Activated naive CD4-positive, alpha-beta T cell (primary cell): ENCODE measurements at places on chromosomes 7 and 10.

DNA sequence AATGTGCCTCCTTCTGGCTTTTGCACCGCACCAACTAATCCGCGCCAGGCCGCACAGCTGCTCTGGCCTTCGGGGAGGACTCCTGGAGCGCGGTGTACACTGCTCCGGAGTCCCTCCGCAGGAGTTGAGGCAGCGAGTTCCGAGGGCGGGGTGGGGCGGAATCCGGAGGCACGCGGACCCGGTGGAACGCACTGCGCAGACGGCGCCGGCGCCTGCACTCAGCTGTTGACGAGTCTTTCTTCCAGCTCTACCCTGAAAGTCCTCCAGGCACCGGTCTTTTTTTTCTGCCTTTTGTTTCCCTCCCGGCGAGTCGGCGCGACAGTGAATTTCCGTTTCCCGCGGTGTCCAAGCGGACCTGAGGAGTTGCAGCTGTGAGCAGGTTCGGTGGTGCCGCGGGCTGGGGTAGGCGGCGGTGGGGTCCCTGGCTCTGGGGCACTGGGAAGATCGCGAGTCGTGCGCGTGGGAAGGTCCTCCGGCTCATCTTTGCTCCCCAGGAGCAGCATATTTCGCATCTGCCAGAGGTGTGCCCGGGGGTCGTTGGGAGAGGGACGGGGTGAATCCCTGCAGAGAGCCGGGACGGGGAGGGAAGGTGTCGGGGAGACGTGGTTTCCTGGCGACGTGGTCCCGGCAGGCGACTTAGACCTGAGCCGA, 44.1 kb downstream of the SFTPD start:
- DNase-seq = no peak

DNA sequence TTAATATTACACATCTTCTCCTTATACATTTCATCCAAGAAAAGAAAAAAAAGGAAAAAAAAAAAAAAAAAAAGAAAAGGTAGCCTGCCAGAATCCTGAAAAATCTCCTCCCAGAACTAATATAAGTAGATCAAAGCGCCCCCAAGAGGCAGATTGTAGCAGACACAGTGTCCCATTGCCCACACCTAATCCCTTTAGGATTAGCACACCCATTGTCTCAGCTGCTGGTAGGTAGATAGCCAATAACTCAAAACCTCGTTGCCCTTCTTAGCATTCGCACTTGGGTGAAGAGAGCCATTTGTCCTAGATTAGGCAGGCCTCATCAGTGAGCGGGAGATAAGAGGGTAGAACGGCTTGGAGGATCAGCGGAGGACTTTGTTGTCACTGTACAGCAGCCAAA, 100.2 kb upstream of the SORCS1 start:
- DNase-seq = no peak

DNA sequence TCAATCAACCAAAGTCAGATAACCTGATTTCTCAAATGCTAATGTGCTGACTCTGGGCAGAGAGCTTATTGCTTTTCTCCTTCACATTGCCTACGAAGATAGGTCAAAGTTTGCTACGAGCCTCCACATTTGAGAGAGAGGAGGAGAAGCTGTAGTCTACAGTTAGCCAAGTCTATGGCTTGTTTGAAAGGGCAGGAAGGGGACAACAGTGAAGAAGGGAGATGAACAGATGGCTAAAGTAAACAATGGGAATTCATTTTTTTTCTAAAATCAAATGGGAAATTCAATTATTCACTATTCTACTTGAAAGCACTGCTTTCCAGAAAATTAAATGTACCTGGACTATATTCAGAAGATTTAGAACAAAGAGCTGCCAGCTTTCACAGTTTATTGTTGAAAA, 126.7 kb upstream of the C1QL3 start:
- no peak for DNase-seq

DNA sequence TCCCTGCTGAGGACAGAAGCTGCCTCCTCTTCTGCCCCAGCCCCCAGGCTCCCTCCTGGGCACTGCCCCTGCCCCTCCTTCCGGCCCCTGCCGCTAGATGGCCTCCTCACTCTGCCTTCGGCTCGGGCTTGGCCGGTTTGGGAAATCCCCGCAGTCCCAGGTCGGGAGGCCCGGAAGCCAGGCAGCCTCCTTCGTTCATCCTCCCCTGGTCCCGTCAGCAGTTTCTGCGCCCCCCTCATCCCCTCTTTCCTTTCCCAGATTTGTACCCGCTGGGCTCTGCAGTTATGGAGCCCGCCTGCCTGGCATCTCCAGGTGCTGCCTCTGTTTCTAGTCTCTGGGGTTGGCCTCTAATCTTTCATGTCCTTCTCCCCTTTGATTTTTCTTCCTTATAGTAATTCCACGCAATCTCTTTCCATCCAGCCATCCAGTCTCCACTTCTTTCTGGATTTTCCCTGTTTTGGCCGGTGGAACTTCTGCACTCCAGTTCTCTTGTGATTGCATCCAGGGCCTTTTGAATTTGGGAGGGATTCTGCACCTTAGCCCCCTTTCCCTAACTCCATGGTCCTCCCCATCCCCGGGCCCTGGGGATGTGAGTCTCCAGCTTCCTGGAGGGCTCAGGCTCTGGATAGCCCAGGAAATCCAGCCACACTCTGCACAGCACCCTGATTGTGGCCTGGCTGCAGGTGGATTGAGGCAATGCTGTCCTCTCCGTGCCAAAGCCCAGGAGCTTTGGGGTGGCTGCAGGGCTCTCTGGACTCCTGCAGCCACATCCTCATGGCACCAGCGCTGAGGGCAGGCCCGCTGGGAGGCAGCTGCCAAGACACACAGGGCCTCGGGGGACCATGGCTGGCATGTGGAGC, 3.3 kb upstream of the SHH start:
- DNase-seq = peak; percentile 9

DNA sequence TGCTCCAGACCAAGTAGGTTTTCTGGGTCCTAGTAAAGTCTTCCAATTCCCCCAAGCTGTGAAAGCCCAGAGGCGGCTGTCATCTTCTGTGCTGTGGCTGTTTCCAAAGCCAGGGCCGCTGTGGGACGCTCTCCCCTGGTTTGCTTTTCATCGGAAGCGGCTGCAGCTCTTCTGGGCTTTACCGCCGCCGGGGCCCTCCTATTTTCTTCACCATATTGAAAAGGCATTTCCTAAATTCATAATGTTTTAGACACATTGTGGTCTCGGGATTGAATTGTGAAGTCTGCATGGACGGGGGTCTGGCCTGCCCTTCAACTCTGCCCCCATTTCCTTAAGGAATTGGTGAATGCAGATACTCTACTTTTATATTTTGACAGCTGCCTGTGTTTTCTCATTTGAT, 551.4 kb upstream of the MGMT start:
- DNase-seq = no peak

GRCh38 chr10:95467162-95467599, 94.0 kb downstream of the SORBS1 start:
- no peak for DNase-seq

GRCh38 chr7:120990468-120991118, 2.1 kb downstream of the CPED1 start:
- DNase-seq = no peak

- DNase-seq = no peak
Measured at GRCh38 chr7:25675789-25676474, 447.6 kb upstream of the NPVF start.

DNA sequence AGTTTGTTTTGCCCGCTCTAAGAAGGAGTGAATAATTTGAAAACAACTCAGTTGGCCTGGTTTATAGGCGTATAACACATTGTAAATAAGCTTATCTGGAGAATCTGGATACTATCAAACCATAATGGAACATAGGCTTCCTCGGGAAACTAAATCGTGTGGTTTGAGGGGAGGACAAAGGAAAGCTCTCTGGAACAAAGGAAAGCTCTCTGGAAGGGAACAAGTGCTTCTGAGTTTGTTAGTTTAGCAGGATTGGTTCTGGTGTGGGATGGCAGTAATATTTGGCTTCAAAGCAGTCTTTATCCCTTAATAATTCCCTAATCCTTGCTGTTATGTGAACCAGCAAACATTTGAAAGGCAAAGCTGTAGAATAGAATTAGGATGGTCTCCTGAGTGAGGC, 15.0 kb upstream of the SLK start:
- no peak for DNase-seq

DNA sequence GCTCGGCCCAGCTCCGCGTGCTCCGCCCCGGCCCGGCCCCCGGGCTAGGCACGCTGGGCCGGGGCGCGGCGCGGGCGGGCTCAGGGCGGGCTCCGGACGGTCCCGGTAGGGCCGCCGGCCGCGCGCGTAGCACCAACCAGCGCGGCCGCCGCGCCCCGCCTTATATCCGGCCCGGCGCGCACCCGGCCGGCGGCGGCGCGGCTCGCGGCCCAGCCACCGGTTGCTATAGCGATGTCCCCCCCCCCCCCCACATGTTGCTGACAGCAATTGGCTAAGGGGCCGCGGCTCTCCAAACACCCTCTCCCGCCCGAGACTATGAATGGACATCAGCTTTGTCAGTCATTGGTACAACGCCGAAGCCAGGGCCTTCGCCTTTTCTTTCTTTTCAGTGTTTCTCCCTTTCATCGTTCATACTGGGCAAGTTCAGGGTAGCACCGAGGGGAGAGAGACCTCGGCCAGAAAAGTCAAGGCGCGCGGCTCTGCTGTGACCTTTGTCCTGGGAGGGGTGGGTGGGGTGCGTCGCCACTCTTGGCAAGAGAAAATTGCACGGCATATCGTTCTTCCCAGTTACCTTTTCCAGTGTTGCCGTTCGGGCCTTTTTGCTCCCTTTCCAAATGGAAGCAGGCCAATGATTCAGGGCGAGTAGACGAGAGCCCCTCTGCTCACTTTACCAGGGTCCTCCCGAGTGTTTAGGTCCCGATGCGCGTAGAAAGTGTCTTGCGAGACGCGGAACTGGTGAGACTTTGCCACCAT, 354.2 kb downstream of the DNAJB6 start:
- no peak for DNase-seq

DNA sequence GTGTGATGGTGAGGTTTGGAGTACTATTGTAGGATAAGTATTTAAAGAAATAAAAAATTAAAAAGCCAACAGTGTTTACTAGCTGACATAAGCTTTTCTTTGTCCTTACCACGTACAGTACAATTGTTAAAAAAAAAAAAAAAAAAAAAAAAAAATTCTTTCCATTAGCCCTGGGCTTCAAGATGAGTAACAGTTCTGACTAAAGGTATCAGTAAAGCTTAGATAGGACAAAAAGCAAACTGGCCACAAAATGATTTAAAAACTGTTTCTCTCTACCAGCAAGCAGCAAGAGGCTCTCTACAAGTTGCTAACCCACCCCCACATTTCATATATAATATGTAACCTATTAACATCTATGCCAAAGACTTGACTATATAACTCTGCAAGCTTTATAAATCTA, 17.5 kb downstream of the HYCC1 start:
- DNase-seq = no peak

DNA sequence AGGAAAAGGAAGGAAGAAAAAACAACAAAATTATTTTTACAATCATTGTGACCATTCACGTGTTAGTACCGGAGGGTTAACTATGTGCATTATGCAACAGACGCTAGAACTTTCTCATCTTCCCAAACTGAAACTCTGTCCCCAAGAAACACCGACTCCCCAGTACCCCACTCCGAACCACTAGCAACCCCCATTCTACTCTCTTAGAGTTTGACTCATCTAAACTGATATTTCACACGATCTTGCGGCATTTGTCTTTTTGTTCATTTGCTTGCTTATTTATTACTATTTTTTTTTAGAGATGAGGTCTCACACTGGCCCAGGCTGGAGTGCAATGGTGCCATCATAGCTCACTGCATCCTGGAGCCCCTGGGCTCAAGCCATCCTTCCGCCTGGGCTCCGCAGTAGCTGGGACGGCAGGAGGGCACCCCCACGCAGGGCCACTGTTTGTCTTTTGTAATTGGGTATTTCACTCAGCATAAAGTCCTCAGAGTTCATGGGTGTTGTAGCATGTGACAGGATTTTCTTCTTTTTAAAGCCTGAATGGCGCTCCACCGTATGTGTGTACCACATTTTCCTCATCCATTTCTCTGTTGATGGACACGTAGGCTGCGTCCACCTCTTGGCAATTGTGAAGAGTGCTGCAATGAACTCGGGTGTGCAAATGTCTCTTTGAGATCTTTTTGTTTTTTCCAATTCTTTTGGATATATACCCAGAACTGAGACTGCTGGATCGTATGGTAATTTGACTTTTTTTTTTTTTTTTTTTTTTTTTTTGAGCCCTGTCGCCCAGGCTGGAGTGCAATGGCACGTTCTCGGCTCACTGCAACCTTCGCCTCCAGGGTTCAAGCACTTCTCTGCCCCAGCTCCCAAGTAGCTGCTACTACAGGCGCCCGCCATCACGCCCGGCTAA, 9.5 kb downstream of the MNX1 start:
- DNase-seq = no peak

DNA sequence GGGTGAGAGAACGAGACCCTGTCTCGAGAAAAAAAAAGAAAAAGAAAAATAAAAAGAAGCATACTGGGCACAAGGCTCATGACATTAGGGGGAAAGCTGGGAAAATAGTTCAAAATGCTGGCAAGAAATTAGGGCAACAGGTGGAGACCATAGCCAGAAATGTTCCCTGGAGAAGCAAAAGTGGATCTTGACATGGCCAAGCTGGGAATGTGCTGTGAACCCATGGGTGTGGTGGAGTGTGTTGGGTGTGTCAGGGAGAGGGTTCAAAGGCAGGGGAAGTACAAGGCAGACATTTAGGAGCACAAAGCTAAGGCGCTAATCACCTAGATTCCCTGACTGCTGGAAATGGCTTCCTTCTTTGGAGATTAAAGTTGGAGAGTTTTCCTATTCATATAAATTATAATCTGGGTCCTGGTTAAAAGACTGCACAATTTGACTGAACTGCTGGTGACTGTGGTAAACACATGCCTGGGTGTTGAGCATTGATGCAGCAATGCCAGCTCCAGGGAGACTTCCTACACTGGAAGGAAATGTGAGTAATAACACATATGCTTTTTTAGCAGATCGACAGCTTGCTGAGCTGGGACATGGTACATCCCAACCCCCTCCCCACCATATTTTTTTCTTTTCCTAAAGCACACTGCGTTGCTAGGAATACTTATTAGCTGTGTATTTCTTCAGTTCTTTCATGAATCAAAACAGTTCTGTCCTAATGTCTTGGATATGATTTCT, 70.1 kb upstream of the ARHGAP21 start:
- DNase-seq = no peak

DNA sequence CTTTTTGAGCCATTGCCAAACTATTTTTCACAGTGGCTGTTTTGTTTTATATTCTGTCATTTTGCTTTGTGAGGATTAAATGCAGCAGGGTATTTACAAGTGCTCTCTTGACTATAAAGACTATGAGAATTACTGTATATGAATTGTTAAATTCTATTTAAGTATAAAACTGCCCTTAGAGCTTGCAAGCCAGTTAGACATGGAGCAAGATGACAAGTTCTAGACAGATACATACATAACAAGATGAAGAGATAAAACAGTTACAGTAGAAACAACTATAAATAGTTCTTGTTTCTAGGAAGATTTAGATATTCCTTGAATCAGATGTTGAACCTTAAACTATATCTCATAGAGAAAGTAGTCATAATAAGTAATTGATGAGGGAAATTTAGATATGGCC, 60.6 kb downstream of the DNAH11 start:
- no peak for DNase-seq

GRCh38 chr7:70660819-70661191, 471.1 kb upstream of the GALNT17 start:
- no peak for DNase-seq
